ENCODE measurements at places on chromosomes 1 and 21.

- DNase-seq = no peak
Measured at GRCh38 chr1:57916041-57916440, 492.2 kb upstream of the DAB1 start.

DNA sequence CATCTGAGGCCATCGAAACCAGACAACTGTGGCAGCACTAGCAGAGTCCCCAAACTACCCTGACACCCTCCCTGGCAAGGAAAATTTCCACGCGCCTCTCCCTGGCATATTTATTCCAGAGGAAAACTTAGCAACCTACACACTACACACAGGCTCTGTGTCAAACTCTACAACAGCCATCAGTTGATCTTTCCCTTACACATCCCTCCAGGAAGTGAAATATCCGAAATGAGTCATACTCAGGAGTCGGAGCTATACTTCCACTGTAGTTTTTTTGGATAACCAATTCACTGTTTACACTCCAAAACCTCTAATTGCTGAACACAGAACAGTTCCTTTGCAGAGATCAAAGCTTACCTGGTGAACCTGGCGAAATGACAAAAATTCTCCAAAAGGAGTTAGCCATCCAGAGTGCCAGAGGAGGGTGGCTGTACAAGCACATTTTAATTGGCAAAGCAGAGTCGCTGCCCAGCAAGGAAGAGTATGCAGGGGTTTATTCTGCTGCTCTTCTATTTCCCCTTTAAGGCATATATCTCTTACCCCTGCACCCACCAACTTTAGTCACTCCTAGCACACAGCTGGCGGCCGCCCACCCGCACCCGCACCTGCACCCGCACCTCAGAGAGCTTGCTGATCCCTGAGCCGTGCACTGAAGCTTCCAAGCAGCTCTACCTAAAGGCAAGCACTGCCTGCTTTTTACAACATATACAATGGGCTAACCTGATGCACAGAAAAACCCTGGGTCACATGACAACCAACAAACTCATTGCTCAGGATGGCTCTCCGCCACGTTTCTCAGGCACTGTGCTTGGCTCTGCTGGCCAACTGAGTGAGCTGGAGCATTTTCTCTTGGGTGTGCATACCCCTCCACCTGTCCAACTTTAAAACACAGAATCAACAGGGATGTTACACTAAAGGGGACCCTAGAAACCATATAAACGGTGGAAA lies 54.9 kb downstream of the CAPZB start:
- DNase-seq = no peak

GRCh38 chr21:28904961-28905435 lies 87.7 kb downstream of the LTN1 start:
- DNase-seq = no peak

- no peak for DNase-seq
Measured at GRCh38 chr1:30680429-30680828, 43.0 kb downstream of the MATN1 start.

- DNase-seq = no peak
Measured at GRCh38 chr1:15762546-15762945, 4.0 kb downstream of the FBLIM1 start.

- DNase-seq = no peak
Measured at GRCh38 chr1:119225831-119226230, 85.4 kb upstream of the WARS2 start.

- no peak for DNase-seq
Measured at GRCh38 chr1:228375578-228376261, 30.9 kb downstream of the TRIM11 start.

DNA sequence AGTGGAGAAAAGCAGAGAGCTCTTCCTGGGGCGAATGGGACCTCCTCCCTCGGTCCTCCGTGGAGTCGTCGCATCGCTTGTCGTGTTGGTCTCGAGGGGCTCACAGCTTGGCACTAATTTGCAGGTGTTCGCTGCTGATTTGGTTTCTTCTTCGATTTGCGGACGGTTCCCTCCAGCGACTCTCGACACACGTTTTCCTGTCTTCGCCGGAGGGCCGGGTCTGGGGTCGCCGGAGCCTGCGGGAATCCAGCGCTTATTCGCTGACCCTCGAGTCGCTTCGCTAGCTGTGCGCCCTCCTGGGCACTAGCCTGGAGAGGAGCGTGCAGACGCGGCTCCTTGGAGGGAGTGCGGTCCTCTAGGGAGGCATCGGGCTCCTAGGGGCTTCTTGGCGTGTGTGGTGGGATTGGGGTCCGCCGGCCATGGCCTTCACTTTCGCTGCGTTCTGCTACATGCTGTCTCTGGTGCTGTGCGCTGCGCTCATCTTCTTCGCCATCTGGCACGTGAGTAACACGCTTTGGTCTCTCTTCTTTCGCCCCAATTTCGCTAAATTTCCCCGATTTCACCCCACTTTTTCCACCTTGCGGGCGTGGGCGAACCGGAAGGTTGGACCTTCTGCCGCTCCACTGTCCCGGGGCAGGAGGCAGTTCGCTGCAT lies 766 bp downstream of the CNIH3 start:
- DNase-seq = no peak

DNA sequence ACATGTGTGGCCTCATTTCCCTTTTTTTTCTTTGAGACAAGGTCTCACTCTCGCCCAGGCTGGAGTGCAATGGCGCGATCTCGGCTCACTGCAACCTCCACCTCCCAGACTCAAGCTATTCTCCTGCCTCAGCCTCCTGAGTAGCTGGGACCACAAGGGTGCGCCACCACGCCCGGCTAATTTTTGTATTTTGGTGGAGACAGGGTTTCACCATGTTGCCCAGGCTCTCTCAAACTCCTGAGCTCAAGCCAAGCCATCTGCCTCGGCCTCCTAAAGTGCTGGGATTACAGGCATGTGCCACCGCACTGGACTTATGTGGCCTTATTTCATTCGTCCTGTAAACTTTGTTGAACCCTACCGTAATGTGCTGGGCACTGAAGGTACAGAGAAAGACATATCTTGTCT lies 569 bp upstream of the WARS2 start:
- DNase-seq = no peak

- DNase-seq = no peak
Measured at GRCh38 chr1:11569551-11569950, 84.7 kb downstream of the FBXO2 start.

DNA sequence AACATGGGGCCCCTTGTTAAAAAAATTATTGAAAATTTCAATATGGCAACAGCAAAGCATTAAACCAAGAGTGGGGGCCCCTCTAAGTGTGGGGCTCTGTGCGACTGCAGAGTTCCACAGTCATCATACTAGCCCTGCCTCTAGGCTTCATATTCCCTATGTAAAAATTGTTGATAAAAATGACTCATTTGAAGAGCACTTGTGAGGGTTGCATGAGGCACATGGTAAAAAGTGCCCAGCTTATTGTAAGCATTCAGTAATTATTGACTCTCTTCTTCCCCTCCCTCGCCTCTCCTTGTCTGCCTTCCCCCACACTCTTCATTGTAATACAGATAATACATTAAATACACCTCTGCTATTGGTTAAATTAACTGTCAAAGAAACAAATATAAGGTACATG lies 86.7 kb upstream of the PTBP2 start:
- DNase-seq = no peak

DNA sequence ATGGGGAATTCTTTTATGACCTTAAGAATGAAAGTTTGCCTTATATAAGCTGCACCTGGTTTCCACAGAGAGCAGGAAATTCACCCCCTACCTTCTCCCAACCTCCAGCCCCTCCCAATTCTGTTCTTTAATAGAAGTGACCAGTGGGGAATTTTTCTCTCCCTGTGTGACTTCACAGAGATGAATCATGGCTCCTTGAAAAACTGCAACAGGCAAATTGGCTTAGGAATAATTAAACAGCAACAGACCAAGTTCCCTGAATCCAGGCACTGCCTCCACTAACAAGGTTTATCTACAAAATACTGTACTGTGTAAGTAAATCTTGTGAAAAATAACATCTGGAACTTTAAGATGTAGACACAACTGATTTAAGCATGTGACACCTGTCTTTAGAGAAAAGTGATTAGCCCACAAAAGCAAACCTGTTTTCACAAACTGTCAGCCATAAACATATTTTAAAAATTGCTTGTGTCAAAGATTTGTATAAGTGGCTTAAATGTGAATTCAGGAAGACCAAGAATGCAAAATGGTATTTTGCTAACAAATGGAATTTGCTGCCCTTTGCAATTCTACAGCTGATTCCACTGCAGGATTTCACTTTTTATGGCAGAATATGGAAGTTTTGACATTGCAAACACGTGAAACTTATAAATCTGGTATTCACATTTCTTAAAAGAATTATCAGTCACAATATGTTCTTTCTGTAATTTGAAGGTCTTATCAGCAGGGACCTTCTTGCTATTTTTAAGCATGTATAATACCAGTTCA lies 54.0 kb downstream of the ALG14 start:
- no peak for DNase-seq

DNA sequence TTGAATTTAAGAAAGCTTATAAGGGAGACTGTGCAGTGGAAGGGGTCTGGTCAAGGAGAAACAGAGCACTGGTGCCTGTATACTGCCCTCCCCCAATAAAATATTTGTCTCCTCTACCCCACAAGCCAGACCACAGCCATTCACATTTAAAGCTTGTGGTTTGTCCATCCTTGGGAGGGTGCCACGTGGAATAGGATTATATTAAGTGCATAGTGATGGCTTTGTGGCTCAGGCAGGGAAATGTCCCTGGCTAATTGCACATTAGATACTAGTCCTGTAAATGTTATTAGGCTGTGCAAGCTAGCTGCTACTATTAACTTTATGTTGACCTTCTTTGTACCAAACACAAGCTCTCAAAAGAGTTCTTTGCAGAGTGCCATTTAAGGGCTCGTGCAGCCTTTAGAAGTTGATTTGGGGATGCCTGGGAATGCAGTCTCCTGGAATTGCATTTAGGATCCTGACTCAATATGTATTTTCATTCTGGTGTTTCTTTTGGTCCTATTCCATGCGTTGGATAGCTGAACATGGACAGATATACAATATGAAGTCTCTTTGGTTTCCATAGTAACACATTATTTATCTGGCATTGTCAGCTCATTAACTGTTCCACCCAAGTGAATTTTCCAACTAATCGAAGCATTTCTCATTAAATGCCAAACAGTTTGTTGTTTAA lies 210.6 kb downstream of the ROR1 start:
- no peak for DNase-seq

- no peak for DNase-seq
Measured at GRCh38 chr1:82792151-82792550, 991.4 kb downstream of the ADGRL2 start.

DNA sequence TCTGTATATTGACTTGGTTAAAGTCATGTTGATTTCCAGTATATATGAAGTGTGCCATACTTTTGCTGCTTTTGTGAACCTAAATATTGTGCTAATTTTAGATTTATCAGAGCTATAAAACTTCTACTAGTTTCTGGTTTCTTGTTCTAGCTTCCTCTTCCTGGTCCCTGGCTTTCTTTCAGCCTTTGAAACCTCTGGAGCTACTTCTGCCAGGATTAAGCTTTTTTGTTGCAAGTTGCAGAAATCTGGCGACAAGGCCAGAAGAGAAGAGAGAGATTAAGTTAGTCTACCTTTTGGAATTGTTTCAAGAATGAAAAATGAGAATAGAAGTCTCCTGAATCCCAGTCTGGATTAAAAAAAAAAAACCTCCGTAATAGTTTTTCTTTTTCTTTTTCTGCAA lies 13.5 kb downstream of the RNF2 start:
- no peak for DNase-seq

DNA sequence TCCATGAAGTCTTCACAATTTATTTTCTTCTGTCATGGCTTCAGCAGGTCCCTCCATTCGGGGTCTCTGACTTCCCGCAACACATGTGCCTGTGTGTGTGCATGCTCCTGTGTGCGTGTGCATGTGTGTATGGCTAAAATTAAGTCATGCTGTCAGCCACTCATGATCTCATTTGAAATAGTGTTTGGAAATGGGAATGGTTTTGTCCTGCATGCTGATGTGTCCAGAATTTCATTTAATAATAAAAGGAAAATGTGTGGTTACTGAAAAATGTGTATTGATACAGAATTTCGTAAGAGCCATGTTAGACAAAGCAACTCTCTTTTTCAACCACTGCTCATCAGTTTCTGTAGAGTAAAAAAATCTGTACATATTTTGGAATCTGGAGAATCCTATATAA lies 123.8 kb upstream of the PRDX6 start:
- DNase-seq = no peak

DNA sequence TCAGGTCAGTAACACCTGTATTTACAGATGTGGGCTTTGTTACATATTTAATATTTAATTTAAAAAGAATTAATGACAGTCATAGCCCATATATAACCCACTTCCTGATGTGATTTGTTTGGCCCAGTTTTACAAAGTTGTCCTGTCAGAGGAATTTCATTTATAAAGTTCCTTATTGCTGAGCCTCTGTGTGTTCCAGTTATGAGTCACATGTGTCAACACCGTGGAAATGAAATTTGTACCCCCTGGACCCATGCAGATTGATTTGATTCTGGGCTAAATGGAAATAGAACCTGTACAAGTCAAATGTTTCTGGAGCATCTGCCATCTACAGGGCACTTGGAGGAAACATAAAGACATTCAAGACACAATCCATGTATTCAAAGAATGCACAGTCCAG lies 149.2 kb downstream of the CACNA1E start:
- no peak for DNase-seq

GRCh38 chr1:2276803-2277580 lies 48.9 kb downstream of the SKI start:
- no peak for DNase-seq

DNA sequence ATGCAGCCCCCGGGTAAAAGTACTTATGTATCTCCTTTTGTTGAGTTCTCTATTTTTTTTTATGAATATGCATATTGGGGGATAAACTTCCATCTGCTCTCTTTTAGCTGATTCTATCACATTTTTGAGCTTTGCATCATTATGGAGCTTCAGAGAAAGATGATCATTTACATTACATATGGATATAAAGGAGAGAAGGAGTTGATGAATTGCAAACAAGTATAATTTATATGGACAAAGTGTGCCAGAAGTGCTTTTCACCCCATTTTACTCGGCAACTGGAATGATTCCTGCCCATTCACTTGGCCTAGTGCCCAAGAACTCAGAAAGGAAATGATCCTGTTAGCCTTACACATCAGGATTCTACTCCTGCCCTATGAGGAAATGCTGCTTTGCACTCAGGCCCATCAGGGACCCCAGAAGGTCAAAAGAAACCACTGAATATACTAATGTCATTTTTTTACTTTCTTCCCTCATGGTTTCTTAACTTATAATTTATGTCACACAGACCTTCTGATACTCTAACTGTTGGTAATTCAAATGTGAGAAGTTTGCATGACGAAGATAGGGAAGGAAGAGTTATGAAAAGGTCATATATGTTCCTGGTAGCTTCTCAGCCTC lies 65.6 kb downstream of the SAMSN1 start:
- DNase-seq = no peak

GRCh38 chr1:247467129-247467528 lies 9.2 kb upstream of the OR2B11 start:
- no peak for DNase-seq
